ENCODE measurements at places on chromosomes 2 and 18. TPM values are rescaled to one million over a fixed set of nuclear protein-coding genes. Genes with fewer than 3 reads are reported as not detected.

GRCh38 chr18:35810520-35810919, 162.0 kb upstream of the RMP24 start:
- H3K27ac ChIP-seq = no peak overlapping the region
- no peaks in the 10 kb centered on the region for H3K27me3 ChIP-seq
- H3K36me3 ChIP-seq = no peaks in the 10 kb centered on the region
- H3K4me3 ChIP-seq = no peak overlapping the region
- H3K4me1 ChIP-seq = no peaks in the 10 kb centered on the region

- no peaks in the 10 kb centered on the region for H3K36me3 ChIP-seq
- H3K27ac ChIP-seq = no peak overlapping the region
- H3K4me1 ChIP-seq = no peaks in the 10 kb centered on the region
- no peaks in the 10 kb centered on the region for H3K27me3 ChIP-seq
- no peak for DNase-seq
Observed at GRCh38 chr2:166246901-166247300, 119.1 kb upstream of the SCN1A start.

GRCh38 chr18:56900195-56901094, 246.4 kb upstream of the BOD1L2 start:
- no peaks in the 10 kb centered on the region for H3K4me1 ChIP-seq
- no peaks in the 10 kb centered on the region for H3K36me3 ChIP-seq
- no peak for DNase-seq
- no peak overlapping the region for H3K27ac ChIP-seq
- H3K27me3 ChIP-seq = no peaks in the 10 kb centered on the region
- H3K4me3 ChIP-seq = no peak overlapping the region

Gene KIAA2012
- 2.8 TPM for total RNA-seq

Gene UGT1A10
- total RNA-seq = not detected

- H3K4me1 ChIP-seq = no peaks in the 10 kb centered on the region
- H3K36me3 ChIP-seq = peaks cover 33% of the 10 kb centered on the region
- H3K27me3 ChIP-seq = no peaks in the 10 kb centered on the region
- H3K27ac ChIP-seq = no peak overlapping the region
- H3K4me3 ChIP-seq = no peak overlapping the region
- DNase-seq = no peak
Observed at GRCh38 chr18:35688757-35689156, 107.2 kb downstream of the GALNT1 start.

- no peaks in the 10 kb centered on the region for H3K36me3 ChIP-seq
- no peaks in the 10 kb centered on the region for H3K4me1 ChIP-seq
- H3K27ac ChIP-seq = no peak overlapping the region
- no peak for DNase-seq
Observed at GRCh38 chr2:58449286-58450010, 208.3 kb upstream of the FANCL start.

DNA sequence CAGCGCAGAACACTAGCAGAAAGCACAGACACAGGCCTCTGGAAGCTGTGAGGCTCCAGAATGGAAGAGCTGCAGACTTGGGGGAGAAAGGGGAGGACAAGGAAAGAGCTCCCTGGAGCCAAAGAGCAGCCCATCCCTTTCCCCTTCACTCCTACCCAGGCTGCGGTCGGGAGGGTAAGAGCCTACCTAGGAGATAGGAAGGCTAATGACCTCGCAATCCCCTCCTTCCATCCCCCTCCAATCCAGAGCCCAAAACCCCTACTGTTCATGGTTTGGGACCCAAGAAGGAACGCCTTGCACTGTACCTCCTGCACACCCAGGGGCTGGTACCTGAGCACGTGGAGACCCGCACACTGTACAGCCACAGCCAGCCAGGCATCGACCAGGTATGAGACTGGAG, 39.8 kb downstream of the LMAN2L start:
- H3K4me1 ChIP-seq = no peaks in the 10 kb centered on the region
- H3K27me3 ChIP-seq = no peaks in the 10 kb centered on the region
- no peak overlapping the region for H3K4me3 ChIP-seq
- peaks cover 30% of the 10 kb centered on the region for H3K36me3 ChIP-seq
- no peak for DNase-seq
- H3K27ac ChIP-seq = no peak overlapping the region

Gene UGT1A1
- total RNA-seq = 0.24 TPM

DNA sequence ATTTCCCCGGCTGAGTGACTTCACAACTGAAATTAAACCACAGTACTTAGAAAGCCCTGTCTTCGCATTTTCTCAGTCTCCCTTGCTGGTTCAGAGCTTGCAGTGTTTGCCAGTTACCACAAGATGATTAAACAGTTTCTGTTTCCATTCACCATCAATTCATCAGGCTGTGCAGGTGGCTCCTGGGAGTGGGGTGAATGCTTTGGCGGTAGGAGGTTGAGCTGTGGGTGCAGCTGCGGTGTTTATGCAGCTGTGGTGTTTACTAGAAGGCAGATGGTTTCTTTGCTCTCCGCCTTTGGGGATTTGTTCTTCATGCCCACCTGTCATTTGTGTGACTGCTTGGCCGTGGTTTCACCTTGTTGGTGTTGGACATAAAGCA, 16.1 kb downstream of the ACOXL start:
- DNase-seq = no peak
- H3K36me3 ChIP-seq = no peaks in the 10 kb centered on the region
- H3K4me3 ChIP-seq = no peak overlapping the region

GRCh38 chr2:170454471-170455372, 260.4 kb upstream of the SP5 start:
- no peaks in the 10 kb centered on the region for H3K36me3 ChIP-seq
- H3K4me1 ChIP-seq = no peaks in the 10 kb centered on the region
- H3K27ac ChIP-seq = no peak overlapping the region
- no peaks in the 10 kb centered on the region for H3K27me3 ChIP-seq
- DNase-seq = no peak

GRCh38 chr2:28521663-28522062, 25.8 kb downstream of the PLB1 start:
- no peak for DNase-seq
- no peaks in the 10 kb centered on the region for H3K36me3 ChIP-seq
- no peak overlapping the region for H3K4me3 ChIP-seq
- no peak overlapping the region for H3K27ac ChIP-seq
- peaks cover 10% of the 10 kb centered on the region for H3K27me3 ChIP-seq

DNA sequence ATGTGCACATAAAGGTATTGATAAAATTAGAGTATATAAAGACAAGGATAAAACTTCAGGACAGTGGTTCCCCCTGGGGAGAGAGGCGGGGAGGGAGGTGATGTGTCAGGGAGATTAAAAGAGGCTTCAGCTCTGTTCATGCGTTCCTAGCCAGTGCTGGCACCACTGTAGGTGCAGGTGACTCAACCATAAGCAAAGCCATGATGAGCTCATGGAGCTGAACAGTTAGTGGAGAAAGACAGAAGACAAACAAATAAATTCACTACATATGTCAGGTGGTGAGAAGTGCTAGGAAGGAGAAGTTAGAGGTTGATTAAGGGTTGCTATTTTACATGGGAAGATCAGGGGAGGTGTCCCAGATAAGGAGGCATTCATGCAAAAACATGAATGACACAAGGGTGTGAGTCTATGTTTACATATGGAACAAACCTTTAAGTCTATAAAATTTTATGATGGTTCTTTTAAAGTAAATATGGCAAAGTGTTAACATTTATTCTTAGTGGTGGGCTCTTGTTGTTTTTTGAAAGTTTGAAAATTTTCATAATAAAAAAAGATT, 136.0 kb downstream of the ANKRD44 start:
- H3K4me1 ChIP-seq = peaks cover 6% of the 10 kb centered on the region
- H3K36me3 ChIP-seq = no peaks in the 10 kb centered on the region
- no peak overlapping the region for H3K4me3 ChIP-seq
